GM19239 (cell line): ENCODE measurements at places on chromosomes 4 and X.

DNA sequence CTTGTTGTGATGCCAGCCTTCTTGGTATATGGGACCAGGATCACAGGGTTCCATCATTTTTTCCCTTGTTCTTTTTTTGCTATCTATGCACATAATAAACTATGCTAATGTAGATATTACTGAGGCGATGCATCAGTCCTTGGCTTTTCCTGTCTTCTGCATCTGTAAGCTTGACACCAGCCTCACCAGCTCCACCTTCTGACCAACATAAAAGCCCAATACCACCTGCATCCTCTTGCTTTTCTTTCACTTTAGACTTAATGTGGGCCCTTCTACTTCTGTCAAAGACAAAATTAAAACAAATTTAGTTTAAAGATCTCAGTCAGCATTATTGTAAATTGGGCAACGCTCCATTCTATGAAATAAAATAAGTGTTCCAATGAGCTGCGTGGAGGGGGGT is 1718.8 kb upstream of the PCDH10 start:
- no peak for DNase-seq

GRCh38 chrX:132044953-132045352 is 21.9 kb downstream of the STK26 start:
- no peak for DNase-seq

DNA sequence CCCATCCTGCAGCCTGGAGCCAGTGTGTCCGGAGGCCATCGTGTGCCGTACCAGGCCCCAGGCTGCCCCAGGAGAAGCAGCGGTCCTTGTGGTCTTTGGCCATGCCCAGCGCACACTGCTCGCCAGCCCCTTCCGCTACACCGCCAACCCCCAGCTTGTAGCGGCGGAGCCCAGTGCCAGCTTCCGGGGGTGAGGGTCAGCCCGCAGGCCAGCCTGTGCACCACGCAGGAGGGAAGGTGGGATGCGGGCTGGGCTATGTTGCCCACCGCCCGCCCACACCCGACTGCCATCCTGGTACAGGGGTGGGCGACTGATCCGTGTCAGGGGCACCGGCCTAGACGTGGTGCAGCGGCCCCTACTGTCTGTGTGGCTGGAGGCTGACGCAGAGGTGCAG is 7.6 kb upstream of the SRPK3 start:
- no peak for DNase-seq

DNA sequence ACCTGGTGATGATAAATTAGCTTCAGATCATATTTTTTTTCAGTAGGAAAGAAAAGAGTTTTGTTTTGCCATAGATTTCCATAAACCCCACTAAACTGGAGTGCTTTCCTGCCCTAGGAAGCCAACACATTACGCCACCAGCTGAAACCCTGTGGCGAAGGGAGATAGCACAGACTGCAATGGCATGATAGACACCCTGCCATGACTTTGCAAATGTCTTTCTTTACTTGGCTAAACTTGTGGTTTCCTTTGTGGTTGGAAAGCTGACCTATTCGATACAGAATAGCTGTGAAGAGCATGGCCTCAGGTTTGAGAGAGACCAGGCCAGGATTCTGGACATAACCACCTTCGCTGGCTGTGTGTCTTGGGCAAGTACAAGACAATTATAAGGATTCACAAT is 19.1 kb downstream of the MFAP3L start:
- DNase-seq: no peak

DNA sequence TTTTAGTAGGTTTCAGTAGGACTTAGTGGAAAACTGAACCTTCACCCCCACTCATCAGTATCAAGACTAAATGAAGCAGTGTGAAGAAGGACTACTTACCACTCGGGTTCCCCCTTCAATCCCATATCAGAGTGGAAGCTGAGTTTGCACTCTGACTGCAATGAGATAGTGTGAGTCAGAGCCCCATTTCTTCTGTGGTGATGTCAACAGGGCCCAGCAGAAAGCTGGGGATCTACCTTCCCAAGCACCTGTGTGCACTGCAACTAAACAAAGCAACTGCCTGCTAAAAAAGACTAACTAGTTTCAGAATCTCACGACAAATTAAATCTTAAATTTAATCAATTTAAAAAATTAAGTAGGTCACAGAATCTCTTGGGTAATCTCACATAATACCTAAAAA is 1837.0 kb upstream of the PCDH7 start:
- no peak for DNase-seq

DNA sequence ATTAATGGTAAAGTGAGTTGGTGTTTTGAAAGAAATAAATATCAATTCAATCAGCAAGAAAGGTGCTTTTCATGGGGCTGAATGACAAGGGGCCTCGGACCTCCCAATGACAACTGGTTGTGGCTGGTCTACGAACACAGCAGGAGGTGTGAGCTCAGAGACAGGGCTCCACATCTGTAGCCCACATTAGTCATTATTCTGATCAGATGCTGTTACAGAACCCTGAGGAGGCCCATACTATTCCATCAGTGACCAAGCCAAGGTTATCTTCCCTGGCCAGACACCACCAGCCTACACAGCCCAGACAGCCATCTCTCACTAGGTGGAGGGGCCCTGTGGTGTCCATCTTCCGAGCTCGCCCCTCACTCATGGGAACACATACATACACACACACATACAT is 168.8 kb downstream of the SH3KBP1 start:
- DNase-seq: no peak

- no peak for DNase-seq
Measured at GRCh38 chr4:127018381-127018780, 614.4 kb upstream of the INTU start.
